Left renal pelvis (tissue), 4 donors: ENCODE measurements at places on chromosomes 7 and 10. TPM values are rescaled to one million over a fixed set of nuclear protein-coding genes. Genes with fewer than 3 reads are reported as not detected.

Gene PPP3CB
- polyA plus RNA-seq = 72.3 TPM

Gene CH25H
- 0.26 TPM for polyA plus RNA-seq

Gene WNT8B
- polyA plus RNA-seq = 0.68 TPM

Gene EPDR1
- polyA plus RNA-seq = 22.2 TPM

Gene ZSWIM8
- 88.4 TPM for polyA plus RNA-seq
